AG08395 (cell line): ENCODE measurements at places on chromosomes 7 and 10.

GRCh38 chr10:84155521-84155920, 16.2 kb downstream of the GHITM start:
- DNase-seq = no peak

DNA sequence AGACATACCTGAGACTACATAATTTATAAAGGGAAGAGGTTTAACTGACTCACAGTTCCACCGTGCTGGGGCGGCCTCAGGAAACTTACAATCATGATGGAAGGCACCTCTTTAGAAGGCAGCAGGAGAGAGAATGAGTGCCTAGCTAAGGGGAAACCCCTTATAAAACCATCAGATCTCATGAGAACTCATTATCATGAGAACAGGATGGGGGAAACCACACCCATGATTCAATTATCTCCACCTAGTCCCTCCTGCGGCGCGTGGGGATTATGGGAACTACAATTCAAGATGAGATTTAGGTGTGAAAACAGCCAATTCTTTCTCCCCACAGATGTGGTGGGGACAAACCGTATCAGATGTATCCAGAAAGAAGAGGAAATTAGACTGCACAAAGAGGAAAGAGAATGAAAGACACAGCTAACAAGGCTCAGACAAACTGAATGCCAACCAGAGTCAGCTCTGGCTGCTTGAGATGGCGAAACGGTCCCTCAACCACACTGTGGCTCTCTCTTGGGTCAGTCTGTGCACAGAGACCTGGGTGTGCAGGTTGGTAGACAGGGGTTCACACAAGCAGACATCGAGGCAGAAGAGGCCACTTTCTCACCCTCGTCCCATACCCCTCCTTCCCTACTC, 375.6 kb downstream of the SFMBT2 start:
- no peak for DNase-seq

GRCh38 chr10:109933984-109934565, 10.8 kb upstream of the XPNPEP1 start:
- DNase-seq = no peak

DNA sequence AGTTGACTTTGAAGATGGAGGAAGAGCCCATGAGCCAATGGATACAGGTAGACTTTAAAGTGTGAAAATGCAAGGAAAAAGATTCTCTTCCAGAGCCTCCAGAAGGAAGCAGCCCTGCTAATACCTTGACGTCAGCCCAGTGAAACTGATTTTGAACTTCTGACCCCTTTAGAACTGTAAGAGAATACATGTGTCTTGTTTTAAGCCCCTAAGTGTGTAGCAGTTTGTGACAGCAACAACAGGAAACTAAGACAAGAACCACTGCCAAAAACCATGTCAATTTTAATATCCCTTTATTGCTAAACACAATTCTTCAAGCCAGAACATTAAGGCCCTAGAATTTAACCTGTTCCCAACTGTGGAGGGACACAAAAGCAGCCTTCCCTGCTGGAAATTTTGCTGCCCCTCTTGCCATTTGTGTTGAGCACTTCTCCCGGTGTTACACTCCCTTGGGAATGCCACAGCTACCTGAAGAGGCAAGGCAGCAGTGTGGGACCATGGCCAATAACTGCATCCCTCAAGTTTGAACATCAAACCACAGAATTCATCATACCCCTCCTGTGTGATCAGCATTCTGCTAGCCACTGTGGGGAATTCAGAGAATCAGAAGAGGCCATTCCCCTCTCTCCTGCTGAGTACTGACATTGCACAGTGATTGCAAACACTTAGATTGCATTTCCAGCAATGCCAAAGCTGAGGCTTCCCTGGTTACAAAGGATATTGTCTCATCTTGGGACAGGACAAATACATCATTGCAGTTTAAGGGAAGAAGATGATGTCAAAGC, 12.3 kb upstream of the CCDC172 start:
- DNase-seq = no peak

DNA sequence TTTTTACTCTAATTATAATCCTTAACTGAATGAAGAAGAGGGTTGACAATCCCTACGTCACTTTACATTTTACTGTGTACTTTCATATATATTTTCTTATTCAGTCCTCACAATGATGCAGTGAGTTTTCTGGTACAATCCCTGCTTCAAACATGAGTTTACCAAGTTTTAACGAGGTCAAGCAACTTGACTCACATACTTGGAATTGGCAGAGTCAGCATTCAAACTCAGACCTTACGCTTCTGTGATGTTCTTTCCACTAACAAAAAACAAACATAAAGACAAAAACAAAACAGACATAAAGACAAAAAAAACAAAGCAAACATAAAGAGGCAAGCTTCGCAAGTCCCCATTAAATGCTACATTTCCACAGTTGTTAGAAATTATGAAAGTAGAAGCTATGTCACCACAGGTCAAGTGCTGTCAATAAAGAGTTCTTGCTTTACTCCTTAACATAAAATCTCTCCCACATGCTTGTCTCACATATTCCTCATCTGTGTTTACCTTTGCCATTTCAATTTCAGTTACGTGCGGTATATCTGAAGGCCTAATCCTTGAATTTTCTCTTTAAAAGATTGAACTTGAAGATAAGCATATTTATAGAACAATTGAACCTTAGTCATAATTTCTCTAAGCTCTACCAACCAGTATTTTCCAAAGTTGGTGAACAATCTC, 217.3 kb downstream of the CELF2 start:
- DNase-seq = no peak

DNA sequence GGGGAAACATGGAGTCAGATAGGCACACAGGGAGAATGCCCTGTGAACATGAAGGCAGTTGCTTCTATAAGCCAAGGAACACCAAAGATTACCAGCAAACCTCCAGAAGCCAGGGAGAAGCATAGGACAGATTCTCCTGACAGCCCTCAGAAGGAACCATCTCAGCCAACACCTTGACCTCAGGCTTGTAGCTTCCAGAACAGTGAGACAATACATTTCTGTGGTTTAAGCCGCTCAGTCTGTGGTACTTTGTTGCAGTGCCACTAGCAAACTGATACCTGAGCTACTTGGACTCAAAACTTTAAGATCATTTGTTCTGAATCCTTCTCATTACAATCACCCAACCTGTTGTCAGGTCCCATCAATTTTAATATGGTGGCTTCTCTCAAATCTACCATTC, 31.2 kb downstream of the ABLIM1 start:
- no peak for DNase-seq

DNA sequence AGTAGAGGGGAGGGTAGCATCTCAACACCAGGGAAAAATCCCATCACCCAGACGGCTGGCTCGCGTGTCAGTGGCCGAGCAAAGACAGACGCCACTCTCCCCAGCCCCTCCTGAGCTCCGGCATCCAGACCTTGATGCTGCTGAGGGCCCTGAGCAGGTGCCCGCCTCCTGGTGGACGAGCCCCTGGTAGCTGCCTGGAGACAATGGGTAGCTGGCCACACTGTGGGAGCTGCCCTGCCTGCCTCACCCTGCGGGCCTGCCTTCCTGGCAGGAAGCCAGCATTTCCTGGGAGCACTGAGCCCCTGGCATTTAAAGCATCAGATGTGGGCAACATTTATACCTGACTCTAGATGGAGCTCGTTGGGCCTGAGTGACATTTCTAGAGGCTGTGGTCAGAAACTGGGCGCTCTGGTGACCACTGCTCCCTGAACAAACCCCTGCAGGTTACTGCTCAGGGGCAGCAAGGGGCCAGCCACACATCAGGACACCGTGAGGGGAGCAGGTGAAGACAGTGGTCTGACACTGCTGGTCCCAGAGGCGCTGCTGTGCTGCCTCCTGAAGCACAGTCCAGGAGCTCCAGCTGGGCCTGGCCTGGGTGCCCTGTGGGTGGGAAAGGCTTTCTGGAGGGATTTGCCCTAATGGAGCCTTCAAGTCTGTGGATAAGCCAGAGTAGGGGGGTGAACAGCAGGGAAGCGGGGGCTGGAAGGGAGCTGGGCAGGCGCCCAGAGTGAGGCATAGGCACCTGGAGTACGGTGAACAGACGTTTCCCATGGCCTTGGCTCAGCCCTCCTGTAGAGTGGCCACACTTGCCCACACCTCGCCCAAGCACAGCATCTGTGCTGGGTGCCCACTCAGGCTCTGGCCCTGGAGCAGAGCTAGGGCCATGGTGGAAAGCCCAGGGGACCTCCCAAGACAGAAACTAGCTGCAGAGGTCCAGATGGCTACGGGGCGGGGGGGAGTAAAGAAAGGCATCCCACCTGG, 138.7 kb downstream of the MAPK8 start:
- no peak for DNase-seq

DNA sequence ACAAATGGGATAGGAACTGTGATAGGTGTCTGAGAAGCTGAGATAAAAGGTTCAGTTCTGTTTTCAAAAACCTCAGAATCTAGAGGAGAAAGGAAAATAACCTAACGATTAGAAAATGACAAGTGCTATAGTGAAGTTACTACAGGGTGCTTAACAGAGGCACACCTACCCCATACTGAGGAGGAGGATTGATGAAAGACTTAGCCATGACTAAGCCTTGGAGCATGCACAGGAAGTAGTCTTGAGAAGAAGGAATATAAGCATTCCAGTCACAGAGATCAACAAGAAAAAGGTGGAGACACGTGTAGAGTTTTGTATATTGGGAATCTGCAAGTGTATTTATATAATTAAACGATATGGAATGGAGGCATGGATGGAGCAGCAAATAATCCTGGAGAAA, 1225.5 kb upstream of the CELF2 start:
- peak; percentile 4 for DNase-seq

- peak; percentile 78 for DNase-seq
These were observed 2.9 kb upstream of the HKDC1 start for GRCh38 chr10:69217119-69217754.

GRCh38 chr10:26269754-26270153, 53.2 kb downstream of the GAD2 start:
- peak; percentile 4 for DNase-seq

DNA sequence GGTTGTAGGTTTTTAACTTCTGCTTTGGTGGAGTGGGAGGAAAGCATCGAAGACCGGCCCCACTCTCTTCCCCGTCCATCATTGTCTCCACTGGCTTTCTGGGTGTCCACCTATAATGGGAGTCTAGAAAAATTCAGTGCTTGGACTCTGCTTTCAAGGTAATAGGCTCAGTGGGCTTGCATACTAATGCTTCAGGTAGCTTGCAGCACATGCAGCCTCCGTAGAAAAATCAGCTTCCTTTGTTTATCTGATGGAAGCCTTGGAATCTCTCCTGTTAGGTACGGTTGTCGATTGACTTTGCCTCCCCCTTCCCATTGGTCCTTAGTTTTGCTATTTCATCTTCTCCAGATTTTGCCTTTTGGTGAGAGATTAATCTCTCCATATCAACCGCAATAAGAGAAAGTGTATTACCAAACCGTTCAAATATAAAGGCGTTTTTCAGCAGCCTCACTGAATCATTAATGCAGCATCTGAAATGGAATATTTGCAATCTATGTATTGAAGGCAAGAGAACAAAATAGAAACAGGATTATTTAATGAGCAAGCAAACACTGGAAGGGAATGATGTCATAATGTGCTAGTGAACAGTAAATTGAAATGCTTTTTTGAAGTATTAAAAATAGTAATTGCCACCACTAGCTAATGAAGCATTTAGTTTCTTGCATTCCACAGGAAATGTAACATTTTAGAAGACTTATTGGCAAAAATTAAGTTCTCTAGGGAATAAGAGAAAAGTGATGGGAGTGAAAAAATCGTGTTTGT, 944 bp downstream of the AVL9 start:
- no peak for DNase-seq

DNA sequence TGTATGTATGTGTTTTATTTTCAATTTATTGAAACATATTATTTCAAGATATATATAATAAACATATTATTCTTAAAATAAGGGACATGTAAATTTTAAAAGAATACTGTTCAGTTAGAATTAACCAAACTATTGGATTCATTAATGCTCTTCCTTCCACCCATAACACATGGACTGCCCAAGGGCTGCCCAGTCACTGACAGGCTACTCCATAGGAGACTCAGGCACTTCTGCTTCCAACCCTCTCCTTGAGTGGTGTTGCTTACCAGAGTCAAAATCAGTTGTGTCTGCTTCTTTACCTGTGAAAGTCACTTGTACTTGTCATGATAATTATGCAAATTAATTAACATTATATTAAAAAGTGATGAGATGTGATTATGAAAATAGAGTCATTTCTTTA, 9.8 kb upstream of the GPR37 start:
- no peak for DNase-seq

GRCh38 chr7:143354965-143355364, 7.5 kb downstream of the FAM131B start:
- DNase-seq = no peak

DNA sequence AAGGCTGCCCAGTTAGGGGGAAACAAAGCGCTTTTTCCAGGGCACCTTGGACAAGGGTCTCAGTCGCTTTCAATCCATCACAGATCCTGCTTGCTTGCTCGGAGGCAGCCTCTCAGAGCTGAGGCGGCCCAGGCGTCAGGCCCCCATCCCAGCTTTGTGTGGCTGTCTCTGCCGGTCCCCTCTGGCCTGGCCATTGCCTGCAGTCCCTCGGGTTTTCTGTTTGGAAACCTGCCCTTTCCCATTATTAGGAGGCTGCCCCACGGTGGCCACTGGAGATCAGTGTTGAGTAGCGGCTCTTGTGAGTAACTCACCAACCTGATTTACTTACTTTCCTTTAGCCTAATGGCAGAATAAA, 216.1 kb downstream of the GLRX3 start:
- no peak for DNase-seq

- no peak for DNase-seq
These were observed 201.2 kb upstream of the PRKCQ start for GRCh38 chr10:6781133-6781770.

DNA sequence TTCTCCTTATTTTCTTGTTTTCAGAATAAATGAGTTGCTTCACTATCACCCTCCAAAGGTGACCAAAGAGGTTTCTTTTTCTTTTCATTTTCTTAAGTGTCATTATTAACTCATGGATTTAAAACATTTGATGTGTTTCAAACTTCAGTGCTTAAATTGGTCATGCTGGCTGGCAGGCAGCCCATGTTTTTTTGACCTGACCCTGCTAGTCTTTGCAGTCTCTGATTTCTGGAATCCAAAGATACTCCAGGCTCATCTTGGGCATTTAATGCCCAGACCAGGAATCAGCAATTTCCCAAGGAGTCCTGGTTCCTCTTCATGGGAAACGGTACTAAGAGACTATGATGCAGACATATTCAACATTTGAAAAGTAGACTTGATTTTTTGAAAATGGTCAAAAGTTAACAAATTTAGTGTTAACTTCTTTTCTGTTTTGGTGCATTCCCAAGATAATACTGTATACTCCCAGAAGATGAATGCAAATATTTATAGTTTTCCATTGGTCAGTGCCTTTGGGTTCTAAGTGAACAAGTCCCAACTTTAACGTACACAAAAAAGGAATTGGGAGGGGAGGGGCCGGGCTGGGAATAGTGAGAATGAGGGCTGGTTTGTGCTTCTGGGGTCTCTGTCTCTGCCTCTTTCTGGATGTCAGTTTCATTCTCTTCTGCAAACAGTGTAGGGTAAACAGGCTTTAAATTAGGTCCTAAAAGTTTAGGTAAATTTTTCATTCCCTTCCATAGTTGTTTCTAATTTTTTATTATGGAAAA, 19.8 kb downstream of the NUB1 start:
- no peak for DNase-seq

- no peak for DNase-seq
These were observed 237.1 kb downstream of the PRPF18 start for GRCh38 chr10:13823709-13824405.

- DNase-seq = no peak
These were observed 181.2 kb upstream of the ITGB1 start for GRCh38 chr10:33139181-33139646.

GRCh38 chr7:155163696-155164095, 93.6 kb downstream of the HTR5A start:
- no peak for DNase-seq

GRCh38 chr10:17910125-17910789, 41.5 kb upstream of the SLC39A12 start:
- peak; percentile 53 for DNase-seq
